GM12864 (cell line): ENCODE measurements at places on chromosomes 13 and 19.

- DNase-seq, result no peak
Observed at GRCh38 chr19:42311657-42312056, 1.5 kb upstream of the TMEM145 start.

GRCh38 chr13:36480726-36481427 lies 48.6 kb downstream of the CCNA1 start:
- no peak for DNase-seq

GRCh38 chr19:8881512-8881911 lies 49.3 kb downstream of the MBD3L1 start:
- no peak for DNase-seq

DNA sequence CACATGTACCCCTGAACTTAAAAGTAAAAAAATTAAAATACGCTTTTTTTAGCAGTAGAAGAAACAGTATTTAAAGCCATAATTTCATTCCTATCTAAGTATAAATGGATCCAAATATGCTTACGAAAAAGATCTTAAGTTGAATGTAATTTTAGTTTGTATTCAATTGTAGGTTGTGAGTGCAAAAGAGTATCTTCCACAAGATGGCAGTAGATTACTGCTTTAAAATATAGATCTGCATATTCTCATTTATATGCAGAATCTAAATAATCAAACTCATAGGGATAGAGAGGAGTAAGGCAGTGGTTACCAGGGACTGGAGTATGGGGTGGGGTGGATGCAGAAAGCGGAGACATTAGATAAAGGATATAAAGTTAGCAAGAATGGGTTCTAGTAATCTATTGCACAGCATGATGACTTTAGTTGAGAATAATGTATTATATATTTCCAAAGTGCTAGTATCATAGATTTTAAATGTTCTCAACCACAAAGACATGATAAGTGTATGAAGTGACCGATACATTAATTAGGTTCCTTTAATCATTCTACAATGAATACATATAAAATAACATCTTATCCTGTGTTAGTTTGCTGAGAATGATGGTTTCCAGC lies 14.2 kb downstream of the OR7A17 start:
- no peak for DNase-seq

DNA sequence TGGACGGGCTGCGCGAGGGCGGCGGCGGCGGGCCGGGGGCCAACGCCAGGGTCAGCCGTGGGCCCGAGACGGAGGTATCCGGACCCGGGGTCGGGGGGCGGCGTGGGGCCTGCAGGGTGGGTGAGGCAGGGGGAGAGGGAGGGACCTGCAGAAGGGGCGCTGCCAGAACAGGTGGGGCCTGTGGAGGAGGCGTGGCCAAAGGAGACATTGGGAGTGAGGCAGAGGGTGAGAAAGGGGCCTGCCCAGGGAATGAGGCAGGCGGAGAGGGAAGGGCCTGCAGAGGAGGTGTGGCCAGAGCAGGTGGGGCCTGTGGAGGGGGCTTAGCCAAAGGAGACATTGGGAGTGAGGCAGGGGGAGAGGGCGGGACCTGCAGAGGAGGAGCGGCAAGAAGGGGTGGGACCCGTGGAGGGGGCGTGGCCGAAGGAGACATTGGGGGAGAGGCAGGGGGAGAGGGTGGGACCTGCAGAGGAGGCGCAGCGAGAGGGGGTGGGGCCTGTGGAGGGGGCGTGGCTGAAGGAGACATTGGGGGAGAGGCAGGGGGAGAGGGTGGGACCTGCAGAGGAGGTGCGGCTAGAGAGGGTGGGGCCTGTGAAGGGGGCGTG lies 4.2 kb downstream of the PRR36 start:
- DNase-seq, result peak; percentile 38

GRCh38 chr13:98775844-98776598 lies 23.5 kb upstream of the SLC15A1 start:
- DNase-seq, result no peak

DNA sequence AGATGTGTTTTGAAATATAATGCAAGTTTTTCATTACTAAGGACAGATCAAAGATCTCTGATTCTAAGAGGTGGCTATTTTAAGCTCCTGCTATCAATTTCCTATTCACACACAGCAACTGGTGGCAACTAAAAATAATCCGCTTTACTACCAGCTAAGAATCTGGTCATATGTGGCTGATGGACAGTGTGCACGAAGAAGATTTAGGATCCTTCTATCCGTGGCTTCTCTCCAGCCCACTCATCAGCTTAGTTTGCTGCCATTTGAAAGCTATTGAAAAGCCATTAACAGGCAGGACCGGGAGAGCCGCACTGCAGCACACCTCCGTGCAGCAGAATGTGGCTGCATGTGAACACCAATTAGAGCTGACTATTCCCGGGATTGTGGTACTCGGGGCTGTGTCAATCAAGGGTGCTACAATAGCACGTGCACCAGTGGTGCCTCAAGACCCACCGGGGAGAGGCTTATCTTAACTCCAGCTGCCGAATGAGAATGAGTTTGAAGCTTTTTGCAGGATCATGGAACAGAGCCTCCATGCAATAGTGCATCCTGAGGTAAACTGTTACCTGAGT lies at the start of gene MYO16:
MYO16 (plus strand) TSS at position 431 of the 572 bp plus-strand sequence. CDS start 234 bp downstream, outside the sequence.
- no peak for DNase-seq

DNA sequence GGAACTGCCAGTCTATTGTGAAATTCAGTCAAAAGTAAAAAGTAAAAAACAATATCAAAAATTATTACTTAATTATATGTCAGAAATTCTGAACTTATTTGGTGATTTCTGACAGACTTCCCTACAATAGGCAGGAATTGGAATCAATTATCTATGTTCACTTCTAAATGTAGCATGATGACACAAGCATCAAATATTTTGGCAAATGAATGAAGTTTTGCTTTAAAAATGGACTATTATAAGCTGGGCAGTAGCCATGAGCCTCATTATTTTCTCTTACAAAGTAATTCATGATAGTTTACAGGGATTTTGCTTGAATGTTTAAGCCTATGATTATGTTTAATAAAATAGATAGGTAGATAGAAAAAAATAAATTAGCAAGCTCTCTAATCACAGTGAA lies 582.6 kb downstream of the SLITRK6 start:
- no peak for DNase-seq

DNA sequence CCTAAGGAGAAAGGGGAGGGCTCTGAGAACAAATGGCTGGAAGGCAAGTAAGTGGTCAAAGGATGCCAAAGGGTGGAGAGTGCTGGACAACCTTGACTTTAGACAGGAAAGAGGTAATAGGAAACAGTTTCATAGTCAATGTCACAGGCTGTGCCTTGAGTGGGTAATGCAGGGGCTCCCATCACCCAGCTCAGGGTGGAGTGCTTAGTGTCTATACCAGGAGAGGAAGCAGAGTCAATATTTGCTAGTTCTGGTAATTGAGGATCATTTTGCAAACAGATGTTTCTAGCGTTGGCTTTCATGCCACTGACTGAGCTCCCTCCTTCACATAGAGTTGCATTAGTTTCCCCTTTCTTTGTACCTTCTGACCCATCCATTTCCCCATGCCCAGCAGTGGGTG lies 64.6 kb upstream of the KL start:
- DNase-seq, result no peak

DNA sequence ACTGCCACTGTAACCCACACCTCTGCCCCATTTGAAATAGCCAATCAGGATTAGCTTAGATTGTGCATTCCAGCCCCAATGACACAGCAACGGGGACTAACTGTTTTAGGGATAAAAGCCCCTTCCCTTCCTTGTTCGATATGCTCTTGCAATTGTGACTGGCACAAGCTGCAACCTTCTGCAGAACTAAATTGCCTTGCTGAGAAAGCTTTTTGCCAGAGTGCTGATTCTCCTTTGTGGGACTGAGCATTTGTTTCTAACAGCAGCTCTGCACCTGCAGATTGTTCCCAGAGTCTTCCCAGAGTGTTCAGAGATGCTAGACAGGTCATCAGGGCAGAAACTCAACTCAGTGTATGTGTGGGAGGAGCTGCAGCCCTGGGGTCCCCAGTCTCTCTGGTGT lies 115.8 kb downstream of the ZNF675 start:
- no peak for DNase-seq

DNA sequence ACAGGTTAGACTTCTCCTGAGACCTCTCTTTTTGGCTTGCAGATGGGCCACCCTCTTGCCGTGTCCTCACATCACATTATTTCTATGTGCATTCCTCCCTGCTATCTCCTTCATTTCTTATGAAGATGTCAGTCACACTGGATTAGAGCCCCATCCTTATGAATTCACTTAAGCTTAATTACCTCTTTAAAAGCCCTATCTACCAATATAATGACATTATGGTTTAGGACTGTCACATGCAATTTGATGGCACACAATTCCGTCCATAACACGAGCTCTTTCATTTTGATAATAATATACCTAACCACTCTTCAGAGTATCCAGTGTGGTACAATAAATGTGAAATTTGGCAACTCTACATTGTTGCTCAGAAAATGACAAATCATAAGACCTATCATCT lies 1037.3 kb downstream of the DIAPH3 start:
- no peak for DNase-seq

DNA sequence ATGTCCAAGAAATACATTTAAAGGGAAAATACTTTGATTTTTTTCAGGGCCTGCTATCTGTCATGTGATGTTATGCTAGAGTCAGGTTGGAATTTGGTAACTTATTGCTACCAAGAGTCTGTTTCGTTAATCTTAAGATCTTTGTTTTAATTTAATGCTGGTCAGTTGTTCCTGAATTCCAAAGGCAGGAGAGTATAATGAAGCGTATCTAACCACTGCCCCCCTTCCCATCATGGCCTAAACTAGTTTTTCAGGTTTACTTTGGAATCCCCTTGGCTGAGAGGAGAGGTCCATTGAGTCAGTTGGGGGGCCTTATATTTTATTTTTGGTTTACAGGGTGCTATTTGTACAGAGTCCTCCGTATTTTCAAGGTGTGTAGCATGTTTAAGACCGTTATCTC lies 116.3 kb upstream of the SLC7A1 start:
- no peak for DNase-seq

- DNase-seq, result no peak
Observed at GRCh38 chr13:42614436-42615035, 40.6 kb downstream of the TNFSF11 start.

GRCh38 chr19:35170359-35171061 lies 16.0 kb downstream of the FXYD5 start:
- no peak for DNase-seq

GRCh38 chr13:46086985-46087384 lies 17.8 kb downstream of the CPB2 start:
- DNase-seq, result no peak

- no peak for DNase-seq
Observed at GRCh38 chr19:12946092-12946721, 545 bp downstream of the RAD23A start.

- no peak for DNase-seq
Observed at GRCh38 chr19:1407528-1408299, at the start of gene DAZAP1. Gene DAZAP1 (plus strand): TSS chr19:1407586. CDS start chr19:1407774, 188 bp downstream.

GRCh38 chr13:59112221-59112718 lies 1051.5 kb downstream of the DIAPH3 start:
- DNase-seq, result no peak

GRCh38 chr13:97018029-97018819 lies 23.9 kb upstream of the OXGR1 start:
- DNase-seq, result peak; percentile 13

- DNase-seq, result no peak
Observed at GRCh38 chr19:35265900-35266519, 2.8 kb upstream of the USF2 start.

DNA sequence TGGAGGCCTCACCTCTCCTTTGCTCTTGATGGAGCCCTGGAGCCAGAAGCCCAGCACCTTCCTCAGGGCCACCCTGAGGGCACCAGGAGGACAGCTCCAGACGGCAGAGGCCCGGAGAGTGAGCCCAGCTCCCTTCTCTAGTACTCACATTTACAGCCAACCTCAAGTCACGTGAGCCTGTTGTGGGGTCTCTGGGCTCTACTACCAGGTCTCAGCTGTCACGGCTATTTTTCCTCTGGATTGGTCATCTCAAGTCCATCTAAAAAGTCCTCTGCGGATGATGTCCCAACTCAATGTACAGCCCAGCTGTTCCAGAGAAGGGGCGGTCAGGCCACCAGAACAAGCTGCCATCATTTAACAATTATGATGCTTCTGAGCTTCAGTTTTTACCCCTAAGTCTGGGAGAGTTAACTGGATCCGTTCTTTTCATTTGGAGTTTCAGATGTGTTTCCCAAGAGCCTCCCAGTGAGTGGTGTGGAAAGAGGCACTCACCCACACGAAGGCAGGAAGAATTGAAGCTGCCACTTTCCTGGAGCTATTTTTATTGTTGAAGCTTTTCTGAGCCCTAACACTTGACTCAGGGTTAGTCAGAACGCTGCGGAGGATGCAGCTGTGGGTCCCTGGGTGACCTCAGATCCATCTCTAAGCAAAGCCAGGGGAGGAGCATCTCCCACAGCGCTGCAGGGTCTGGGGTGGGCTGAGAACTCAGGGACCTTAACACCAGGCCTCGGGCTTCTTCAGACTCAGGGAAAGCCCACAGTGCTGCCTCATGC lies 143.5 kb upstream of the UBL3 start:
- no peak for DNase-seq

DNA sequence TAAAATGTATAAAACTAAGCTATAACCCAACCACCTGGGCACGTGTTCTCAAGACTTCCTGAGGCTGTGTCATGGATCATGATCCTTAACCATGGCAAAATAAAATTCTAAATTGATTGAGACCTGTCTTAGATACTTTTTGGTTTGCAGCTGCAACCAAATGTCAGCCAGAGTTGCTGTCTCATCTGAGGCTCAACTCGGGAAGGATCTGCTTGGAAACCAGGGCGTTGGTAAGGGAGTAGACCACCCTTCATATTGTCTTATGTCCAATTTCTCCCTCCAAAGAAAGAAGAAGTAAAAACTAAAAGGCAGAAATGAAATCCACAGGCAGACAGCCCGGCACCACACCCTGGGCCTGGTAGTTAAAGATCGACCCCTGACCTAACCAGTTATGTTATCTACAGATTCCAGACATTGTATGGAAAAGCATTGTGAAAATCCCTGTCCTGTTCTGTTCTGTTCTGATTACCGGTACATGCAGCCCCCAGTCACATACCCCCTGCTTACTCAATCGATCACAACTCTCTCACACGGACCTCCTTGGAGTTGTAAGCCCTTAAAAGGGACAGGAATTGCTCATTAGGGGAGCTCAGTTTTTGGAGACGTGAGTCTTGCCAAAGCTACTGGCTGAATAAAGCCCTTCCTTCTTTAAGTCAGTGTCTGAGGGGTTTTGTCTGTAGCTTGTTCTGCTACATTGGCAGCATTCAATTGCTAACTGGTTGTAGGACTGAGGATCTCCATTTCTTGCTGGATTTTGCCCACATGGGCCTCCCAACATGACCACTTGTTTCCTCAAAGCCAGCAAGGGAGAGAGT lies 22.9 kb upstream of the IGSF23 start:
- no peak for DNase-seq

DNA sequence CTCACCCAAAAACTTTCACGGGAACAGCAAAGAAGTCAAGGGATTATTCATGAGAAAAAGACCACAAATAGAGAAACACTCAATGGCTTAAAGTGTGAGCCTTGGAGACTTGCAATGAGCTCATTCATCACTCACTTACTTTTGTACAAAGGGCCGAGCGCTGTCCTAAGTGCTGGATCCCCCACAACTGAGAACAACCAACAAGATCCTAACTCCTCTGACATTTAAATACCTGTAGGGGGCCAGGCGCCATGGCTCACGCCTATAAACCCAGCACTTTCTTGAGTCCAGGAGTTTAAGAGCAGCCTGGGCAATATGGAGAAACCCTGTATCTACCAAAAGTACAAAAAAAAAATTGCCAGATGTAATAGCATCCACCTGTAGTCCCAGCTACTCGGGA lies 29.4 kb upstream of the ZNF507 start:
- no peak for DNase-seq

- DNase-seq, result no peak
Observed at GRCh38 chr19:48556163-48556562, 4.2 kb downstream of the SULT2B1 start.

- DNase-seq, result no peak
Observed at GRCh38 chr13:46761866-46762265, 35.1 kb downstream of the ESD start.

GRCh38 chr13:100305398-100305797 lies 216.5 kb downstream of the PCCA start:
- DNase-seq, result no peak
